Hepatic stellate cell (primary cell): ENCODE measurements at places on chromosomes 5 and 9.

DNA sequence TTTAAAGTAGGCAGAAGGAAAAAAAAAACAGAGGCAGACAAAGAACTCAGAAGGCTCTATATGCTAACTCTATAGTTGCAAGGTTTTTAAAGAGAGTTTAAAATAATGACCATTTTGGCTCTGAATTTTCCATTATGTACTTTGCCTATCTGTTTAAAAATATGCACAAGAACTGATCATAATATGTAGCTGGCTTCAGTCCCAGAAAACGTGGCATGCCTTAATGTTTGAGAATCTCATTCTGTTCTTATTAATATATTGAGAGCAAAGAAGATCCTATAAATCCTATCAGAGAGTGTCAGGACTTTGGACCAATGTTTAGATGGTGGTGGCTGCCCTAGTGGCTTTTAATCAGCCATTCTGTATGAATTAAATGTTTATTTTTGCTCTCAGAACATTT is 121.5 kb downstream of the JMY start:
- DNase-seq = no peak

GRCh38 chr9:77449240-77450084 is 198.7 kb downstream of the GNA14 start:
- DNase-seq = peak; percentile 52

- no peak for DNase-seq
Observed at GRCh38 chr5:2762744-2763532, 11.5 kb upstream of the IRX2 start.

- no peak for DNase-seq
Observed at GRCh38 chr5:103890313-103890712, 327.7 kb upstream of the NUDT12 start.

GRCh38 chr5:141567513-141568117 is 51.2 kb downstream of the DIAPH1 start:
- peak; percentile 16 for DNase-seq

GRCh38 chr5:39024884-39025283 is 49.3 kb downstream of the RICTOR start:
- no peak for DNase-seq

DNA sequence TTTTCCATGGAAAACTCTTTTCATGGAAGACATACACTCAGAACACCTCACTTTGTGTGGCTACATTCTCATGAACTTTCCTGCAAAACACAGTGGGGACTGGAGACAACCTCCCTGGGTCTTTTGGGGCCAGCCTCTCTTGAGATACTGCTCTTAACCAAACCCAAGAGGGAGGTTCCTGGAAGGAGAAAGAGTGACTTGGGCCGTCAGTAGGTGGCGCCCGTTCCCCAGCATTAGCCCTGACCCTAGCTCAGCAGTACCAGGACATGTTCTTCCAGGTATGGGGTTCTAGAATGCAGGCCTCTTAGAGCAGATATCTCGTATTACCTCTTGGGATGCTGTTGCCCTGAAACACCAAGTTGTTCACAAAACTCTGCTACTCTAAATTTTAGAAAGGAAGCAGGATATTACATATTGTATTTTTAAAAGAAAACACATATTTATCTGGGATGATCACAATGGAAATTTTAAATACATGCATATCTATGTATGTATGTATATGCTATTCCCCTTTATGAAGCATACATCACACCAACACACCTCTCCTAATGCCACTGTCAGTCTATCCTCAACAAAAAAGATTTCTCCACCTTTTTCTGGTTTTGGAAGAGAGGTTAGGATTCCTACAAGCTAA is 15.8 kb upstream of the GLIS3 start:
- DNase-seq = peak; percentile 57

DNA sequence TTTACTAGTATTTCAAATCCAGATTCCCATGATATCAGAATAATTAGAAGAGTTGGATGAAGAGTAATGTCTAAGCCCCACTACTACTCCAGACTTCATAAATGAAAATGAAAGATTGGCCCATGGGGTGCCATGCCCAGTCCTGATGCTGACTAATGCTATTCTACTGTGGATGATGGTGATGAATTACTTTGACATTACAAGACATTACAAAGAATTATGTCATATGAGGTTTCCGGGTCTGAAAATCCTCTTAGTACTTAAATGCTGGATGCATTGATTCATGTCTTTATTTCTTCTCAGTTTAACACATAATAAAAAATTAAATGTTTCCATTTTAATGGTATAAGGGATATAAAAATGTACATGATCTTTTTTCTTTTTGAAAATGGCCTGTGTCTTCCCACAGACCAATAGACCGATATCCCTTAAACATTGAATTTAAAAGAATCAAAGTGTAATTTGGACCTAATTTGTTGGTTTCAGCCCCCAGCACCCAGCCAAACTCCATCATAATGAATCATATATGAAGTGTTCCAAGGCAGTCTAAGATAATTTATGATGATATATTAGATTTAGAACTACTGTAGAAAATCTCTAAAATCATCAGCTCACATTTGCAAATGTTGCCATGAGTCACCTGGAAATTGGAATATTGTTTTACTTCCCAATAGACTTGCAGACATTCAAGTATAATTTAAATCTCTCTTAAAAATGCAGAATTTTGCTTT is 223.6 kb upstream of the SGCD start:
- no peak for DNase-seq
